ENCODE measurements at places on chromosomes 6 and 20.

DNA sequence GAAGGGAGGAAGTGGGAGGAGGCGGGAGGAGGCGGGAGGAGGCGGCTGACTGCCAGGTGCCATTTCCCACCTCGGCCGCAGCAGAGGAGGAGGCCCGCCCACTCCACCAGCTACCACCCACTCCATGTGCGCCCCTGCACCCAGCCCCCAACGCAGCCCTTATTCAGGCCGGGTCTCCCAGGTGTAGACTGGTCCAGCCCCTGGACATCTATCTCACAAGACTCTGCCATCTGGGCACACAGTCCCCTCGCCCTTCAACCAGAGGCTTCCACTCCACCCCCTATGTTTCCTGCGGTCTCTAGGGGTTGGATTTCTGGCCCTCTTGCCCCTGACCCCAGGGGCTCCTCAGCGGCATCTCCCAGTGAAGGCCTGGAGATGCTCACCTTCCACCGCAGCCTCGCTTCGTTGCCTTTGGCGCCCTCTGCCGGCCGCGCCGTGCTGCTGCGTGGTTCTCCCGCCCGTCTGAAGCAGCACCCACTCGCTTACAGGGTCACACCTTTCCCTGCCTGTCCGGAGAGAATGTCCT, 32.6 kb upstream of the FAM83D start:
- peak; percentile 74 for DNase-seq

DNA sequence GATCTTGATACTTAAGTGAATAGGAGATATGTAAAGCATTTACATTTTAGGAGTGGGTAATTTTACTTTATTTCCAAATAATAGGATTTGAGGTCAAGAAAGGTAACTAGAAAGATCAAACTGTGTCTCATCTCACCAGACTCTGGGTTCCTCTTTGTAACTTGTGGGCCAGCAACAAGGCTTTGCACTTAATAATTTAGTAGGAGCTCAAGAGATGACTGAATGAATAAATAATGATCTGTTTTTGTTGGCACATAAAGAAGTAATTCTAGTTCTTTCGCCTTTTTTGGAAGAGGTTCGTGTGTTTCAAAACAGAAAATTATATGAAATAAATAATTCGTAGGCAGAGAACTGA, 67.4 kb upstream of the FABP7 start:
- DNase-seq = no peak

- no peak for DNase-seq
Observed at GRCh38 chr6:163741743-163742363, 327.3 kb downstream of the QKI start.

DNA sequence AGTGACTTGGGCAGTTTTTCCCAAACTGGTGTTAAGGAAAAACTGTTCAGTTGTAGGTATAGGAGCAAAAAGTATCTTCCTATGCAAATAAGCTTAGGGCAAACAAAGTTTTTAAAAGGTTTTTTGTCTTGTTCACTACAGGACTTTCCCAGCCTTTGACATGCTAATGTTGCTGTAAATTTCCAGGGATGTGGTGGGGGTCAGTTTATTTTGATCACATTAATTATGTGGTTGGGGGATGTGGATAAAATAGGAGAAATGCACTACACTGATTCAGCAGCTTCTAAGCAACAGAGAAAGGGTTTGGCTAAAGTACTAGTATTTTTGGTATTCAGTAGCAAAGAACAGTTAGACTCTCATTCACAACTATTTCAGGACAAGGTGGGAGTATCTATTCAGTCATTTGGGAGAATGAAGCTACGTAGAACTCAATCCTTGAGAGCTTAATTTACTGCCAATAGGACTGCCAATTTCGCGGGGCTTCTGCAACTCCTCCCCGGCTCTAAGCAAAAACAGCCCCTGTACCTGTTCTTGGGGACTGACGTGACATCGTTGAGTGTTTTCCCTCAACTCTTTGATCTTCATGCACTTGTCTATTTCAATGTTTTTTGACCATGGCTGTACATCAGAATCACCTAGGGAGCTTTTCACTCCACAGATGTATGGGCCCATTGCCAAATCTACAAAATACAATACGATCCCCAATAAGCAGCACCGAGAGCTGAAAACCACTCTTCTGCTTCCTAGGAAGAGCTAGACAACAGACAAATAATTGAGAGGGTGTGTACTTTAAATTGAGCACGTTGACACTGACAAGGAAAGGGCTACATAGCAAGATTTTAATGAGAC, 94.8 kb upstream of the NHSL1 start:
- no peak for DNase-seq

DNA sequence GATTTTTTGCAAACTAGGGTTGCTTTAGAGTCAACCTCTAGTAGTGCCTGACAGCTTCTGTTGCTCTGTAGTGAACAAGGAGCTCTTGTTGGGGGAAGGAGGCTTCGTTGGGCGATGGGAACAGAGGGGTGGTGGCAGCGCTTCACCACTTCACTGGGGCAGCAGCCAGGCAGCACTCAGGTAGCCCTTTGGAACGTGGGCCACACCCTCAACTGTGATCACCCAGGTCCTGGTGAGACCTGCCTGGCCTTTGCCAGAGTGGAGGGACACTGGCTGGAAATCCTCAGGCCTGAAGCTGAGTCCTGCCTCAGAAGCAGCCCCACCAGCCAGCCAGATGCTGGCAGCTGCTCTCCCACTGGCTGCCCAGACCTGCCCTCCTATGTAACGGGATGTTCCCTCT, 10.4 kb upstream of the EDN3 start:
- DNase-seq = no peak

DNA sequence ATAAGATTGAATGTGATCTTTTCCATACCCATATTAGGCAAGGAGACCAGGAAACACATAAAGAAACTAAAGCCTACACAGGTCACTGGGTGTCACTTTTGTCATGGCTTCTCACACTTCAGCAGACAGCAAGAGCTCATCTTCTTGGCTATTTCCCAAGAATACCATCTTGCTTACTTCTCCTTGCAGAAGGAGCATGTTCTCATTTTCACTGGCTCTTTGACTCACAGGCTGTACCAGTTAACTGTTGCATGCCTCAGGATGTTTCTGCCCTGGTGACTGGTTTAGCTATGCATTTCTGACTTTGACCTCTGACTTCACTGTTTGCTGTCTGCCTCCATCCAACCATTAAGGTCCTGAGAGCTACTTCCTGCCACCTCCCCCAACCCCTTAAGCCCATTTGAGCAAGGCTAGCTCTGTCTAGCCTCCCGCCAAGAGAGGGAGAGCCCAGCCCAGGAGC, 40.3 kb upstream of the OGFRL1 start:
- DNase-seq = no peak

DNA sequence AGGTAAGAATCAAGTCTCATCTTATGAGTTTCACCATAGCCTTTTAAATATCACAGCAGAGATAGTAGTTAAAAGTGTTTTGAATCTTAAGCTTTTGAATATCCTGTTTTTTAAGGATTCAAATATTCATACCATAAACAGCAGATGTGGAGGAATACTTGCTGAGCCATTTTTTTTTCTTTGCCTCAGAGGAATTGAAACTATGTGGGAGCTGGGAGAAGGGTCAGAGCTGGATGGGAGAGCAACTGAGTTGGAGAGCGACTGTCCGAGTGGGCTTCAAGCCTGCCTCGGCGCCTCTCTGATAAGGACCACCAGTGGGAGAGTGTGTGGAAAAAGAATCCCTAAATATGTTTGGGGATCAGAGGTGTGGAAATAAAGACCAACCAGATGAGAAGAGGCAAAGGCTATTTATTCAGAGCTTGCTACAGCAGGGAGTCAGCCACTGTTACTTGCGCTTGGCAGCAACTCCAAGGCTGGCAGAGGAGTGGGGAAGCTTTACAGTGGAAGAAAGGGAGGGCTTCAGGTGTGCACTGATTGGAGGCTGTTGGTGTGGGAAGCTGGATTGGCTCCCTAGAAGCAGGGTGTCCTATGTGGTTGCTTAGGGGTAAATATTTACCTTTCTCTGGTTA, 34.3 kb upstream of the MCUR1 start:
- no peak for DNase-seq

GRCh38 chr20:46914789-46915379, 20.2 kb downstream of the EYA2 start:
- no peak for DNase-seq

- DNase-seq = no peak
Observed at GRCh38 chr6:127879685-127880084, 21.2 kb downstream of the THEMIS start.

- no peak for DNase-seq
Observed at GRCh38 chr6:73514746-73515110, 6.1 kb downstream of the EEF1A1 start.

GRCh38 chr20:43658069-43658722, 8.7 kb upstream of the MYBL2 start:
- DNase-seq = no peak

GRCh38 chr6:34592208-34592952, 36.3 kb upstream of the SPDEF start:
- DNase-seq = no peak

- DNase-seq = no peak
Observed at GRCh38 chr6:152993847-152994246, 8.7 kb downstream of the MTRF1L start.

- DNase-seq = no peak
Observed at GRCh38 chr20:49024220-49024619, 21.9 kb upstream of the CSE1L start.

GRCh38 chr20:2254333-2254732, 41.5 kb upstream of the TGM3 start:
- DNase-seq = no peak

Measured in activated CD4-positive, alpha-beta T cell treated with anti-CD3 and anti-CD28 coated beads for 1 hour (primary cell).